ENCODE measurements at places on chromosomes 5 and 9. TPM values are rescaled to one million over a fixed set of nuclear protein-coding genes. Genes with fewer than 3 reads are reported as not detected.

NTNG2 gene
- 5.2 TPM for total RNA-seq

SLC25A2 gene
- 0.25 TPM for total RNA-seq

STPG3 gene
- not detected for total RNA-seq

SLC6A7 gene
- not detected for total RNA-seq

ECSCR gene
- total RNA-seq = 1.1 TPM

TAF11L4 gene
- total RNA-seq = not detected

PCDHGB3 gene
- 0.59 TPM for total RNA-seq

NR6A1 gene
- 0.25 TPM for total RNA-seq

STRBP gene
- 18.2 TPM for total RNA-seq

PAIP1 gene
- 37.1 TPM for total RNA-seq

MRPS2 gene
- 38.9 TPM for total RNA-seq

LRRC19 gene
- not detected for total RNA-seq

ARID3C gene
- total RNA-seq = 0.14 TPM

OCLN gene
- 0.43 TPM for total RNA-seq

NHP2 gene
- 161 TPM for total RNA-seq

SPATA31C1 gene
- total RNA-seq = not detected

PKN3 gene
- 13.8 TPM for total RNA-seq
